Activated naive CD4-positive, alpha-beta T cell treated with anti-CD3 and anti-CD28 coated beads, Interleukin-2, amount 50 U/mL, for 72 hours (primary cell): ENCODE measurements at places on chromosomes 7 and 10. TPM values are rescaled to one million over a fixed set of nuclear protein-coding genes. Genes with fewer than 3 reads are reported as not detected.

Gene PPP1R3C
- 0.09 TPM for total RNA-seq

Gene KCNIP2
- 6.3 TPM for total RNA-seq

Gene GRM8
- not detected for total RNA-seq

Gene ITIH2
- not detected for total RNA-seq

Gene PTF1A
- total RNA-seq: not detected

DNA sequence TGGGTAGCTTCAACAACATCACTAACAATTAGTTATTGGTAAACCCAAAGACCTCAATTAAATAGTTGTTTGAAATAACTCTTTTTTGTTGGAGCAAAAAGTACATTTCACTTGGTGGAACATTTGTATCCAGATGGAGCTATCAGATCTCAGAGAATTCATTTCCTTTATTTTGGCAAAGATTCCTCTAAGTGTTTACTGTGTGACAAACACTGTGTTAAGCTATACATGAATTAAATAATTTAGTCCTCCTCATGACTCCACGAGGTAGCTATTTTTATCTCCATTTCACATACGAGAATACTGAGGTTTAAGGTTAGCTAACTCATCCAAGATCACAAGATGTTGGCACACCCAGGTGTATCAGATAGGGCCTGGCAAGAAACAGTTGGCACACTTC is 104.0 kb upstream of the IMMP2L start:
- no peak for DNase-seq

DNA sequence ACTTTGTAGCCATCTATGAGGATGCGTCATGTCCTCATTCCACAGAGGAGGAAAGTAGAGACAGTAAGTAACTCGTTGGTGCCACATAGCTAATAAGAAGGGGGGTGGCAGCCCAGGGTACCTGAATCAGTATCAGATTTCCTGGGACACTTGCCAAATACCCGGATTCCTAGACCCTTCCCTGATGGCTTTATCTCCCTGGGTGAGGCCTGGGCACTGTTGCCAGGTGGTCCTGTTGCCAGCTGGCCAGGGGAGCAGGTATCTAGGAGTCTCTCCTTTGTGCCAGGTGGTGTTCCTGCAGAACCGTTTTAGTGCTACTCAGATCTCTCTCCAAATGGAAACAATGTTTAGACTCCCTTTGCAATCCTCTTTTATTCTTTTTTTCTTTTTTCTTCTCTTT is 12.7 kb downstream of the SLC29A3 start:
- no peak for DNase-seq

- no peak for DNase-seq
Observed at GRCh38 chr10:82887488-82887887, 1012.5 kb downstream of the NRG3 start.
